ENCODE measurements at places on chromosomes 7 and 10.

- no peak for DNase-seq
Measured at GRCh38 chr7:32594965-32595490, 99.7 kb downstream of the AVL9 start.

DNA sequence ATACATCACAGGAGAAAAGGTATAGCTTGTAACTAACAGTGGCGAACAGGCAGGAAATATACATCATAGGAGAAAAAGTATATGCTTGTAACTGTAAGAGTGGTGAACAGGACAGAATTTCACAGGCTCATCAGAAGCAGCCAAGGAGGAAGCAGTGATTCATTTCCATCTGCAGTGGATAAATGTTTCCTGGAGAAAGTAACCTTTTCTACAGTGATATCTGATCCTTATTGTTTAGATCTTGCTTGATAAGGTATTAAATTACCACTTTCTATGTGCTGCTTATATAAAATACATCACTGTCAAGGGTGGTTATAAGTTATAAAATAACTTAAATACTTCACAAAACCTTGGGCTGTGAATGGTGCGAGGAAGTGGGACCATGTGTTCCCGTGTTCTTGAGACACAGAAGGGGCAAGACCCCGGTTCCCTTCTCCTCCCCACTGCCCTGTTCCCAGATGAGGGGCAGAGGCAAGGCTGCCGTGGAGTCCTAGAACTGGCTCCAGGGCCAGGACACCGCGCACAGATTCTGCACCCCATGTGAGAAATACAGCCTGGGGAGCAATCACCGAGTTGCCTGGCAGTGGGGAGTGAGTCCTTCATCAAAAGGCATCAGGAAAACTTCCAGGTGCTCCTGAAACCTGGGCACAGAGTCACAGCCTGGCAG, 135.2 kb downstream of the DIP2C start:
- no peak for DNase-seq

GRCh38 chr7:25855854-25856782, 295.9 kb upstream of the NFE2L3 start:
- DNase-seq, result no peak

GRCh38 chr10:22342421-22342820, 2.9 kb upstream of the SPAG6 start:
- DNase-seq, result no peak

GRCh38 chr10:23675585-23675984, 236.7 kb downstream of the OTUD1 start:
- DNase-seq, result no peak

- DNase-seq, result no peak
Measured at GRCh38 chr7:101121991-101122932, 4.6 kb upstream of the SERPINE1 start.

DNA sequence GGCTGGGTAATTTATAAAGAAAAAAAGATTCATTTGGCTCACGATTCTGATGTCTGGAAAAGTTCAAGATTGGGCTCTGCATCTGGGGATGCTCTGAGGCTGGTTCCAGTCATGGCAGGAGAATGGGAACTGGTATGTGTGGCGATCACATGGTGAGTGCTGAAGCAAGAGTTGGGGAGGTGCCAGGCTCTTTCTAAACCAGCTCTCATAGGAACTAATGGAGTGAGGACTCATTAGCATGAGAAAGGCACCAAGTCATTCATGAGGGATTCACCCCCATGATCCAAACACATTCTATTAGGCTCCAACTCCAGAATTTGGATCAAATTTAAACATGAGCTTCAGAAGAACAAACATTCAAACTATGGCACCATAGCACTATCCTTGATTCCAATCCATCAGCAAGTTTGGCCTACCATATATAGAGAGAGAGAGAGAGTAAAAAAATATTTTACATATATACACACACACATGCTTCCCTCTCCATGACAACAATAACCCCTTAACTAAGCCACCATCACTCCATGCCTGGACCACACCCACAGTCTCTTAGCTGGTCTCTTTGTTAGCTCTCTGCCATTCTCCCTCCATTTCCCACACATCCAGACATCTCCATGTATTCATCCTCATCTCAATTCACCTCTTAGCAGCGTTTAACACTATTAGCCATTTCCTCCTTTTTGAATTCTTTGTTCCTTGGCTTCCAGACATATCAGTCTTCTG, 57.9 kb downstream of the NPY start:
- DNase-seq, result no peak

DNA sequence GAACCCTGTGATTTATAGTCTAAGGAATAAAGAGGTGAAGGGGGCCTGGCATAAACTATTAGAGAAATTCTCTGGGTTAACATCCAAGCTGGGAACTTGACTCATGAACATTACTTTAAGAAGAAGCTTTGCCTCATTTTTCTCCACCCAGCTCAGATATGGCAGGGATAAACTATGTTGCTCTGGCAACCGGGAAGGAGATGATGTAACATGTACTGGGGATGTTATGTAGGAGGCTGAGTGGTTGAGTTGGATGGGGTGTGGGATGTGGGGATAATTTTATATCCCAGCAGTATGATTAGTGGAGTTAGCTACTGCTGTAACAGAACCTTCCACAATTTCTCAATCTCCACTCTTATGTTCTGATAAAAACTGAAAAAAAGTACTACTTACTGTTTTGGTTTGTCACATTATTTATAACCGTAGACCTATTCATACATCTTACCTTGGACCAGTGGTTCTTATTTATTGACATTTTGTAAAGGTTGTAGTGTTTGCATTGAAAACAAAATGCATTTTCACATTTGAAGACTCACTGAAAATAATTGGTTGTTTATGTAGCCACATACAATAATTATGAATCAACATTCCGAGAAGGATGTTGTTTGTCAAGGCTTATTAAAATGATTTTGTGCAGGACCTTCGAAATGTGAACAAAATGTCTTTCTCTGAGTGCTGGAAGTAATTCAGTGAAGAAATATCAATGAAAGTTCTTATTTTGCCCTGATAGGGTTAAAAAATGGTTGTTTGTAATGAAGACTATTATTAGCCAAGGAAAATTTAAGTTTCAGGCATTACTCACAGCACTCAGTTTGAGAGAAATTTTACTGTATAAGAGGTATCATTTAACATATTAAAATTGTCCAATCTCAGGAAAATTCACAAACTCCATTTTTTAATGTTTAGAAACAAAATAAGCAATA, 1.3 kb downstream of the OR2F2 start:
- DNase-seq, result no peak

- no peak for DNase-seq
Measured at GRCh38 chr7:27130540-27131389, at the start of gene HOXA4. Gene HOXA4 (minus strand): TSS chr7:27130757. CDS start chr7:27130733, 24 bp downstream.

GRCh38 chr10:129892548-129893052, 71.5 kb downstream of the EBF3 start:
- DNase-seq, result no peak

DNA sequence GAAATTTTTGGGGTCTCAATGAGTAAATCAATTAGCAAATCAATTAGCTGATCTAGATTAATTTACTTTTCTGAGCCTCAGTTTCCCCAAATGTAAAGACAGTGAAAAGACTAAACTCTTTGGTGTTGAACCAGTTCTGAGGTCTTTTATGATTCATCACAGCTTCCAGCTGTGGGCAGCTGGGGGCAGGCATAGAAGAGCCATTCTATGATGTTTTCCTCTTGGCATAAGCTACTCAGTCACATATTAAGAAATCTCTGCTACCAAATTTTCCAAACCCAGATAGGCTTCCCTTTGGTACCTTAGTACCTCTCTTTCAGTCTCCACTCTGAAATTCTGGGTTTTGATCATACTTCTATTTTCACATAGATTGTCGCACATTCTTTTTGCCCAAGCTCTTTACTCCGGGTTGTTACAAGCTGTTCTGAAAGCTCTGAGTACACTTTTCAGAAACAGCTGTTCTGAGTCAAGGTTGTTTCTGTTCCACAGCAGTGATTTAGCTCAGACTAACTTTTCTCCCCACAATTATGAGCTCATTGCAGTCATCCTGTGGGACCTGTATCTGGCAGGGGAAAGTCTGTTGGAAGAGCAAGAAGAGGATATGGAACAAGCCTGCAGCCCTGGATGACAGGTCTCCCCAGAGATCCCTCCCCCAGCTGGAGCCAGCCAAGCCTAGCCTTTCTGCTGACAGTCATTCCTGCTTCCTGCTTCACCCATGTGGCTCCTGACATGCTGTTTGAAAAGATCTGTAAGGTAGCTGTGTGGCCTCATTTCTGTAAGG, 599.6 kb upstream of the GHITM start:
- DNase-seq, result no peak

GRCh38 chr7:66267249-66267648, 62.1 kb downstream of the TPST1 start:
- no peak for DNase-seq

DNA sequence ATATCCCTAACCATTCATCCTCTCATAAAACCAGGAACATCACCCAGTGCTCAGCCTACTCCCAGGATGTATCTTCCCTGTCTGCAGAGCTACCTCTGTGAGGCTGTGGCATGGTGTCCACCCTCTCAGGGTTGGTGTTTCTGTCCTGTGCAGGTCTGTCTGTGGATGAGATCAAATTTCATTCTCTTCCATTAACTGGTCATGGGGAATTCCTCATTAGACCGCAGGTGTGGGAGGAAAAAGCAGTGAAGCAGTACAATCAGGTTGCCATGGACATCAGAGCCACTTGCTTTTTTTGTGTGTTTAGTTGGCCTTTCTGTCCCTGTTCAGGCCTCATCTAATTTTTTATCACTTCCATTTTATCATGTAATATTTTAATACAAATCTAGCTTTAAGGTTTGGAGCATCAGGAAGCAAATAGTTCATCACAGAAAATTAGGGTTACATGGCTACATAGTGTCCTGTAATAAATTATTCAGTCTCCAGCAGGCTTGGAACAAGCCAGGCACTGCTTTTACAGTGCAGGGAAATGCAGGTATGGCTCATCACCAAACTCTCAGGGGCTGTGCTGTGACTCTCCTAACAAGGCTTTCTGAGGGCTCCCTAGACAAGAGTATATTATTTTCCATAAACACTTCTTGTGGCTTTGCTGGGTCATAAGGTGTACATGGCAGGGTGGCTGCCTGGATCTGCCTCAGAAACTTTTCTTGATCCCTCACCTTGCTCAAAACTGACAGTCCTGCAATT, 594.9 kb upstream of the IGFBP3 start:
- no peak for DNase-seq

- DNase-seq, result no peak
Measured at GRCh38 chr7:134811765-134812164, 32.3 kb downstream of the CALD1 start.

DNA sequence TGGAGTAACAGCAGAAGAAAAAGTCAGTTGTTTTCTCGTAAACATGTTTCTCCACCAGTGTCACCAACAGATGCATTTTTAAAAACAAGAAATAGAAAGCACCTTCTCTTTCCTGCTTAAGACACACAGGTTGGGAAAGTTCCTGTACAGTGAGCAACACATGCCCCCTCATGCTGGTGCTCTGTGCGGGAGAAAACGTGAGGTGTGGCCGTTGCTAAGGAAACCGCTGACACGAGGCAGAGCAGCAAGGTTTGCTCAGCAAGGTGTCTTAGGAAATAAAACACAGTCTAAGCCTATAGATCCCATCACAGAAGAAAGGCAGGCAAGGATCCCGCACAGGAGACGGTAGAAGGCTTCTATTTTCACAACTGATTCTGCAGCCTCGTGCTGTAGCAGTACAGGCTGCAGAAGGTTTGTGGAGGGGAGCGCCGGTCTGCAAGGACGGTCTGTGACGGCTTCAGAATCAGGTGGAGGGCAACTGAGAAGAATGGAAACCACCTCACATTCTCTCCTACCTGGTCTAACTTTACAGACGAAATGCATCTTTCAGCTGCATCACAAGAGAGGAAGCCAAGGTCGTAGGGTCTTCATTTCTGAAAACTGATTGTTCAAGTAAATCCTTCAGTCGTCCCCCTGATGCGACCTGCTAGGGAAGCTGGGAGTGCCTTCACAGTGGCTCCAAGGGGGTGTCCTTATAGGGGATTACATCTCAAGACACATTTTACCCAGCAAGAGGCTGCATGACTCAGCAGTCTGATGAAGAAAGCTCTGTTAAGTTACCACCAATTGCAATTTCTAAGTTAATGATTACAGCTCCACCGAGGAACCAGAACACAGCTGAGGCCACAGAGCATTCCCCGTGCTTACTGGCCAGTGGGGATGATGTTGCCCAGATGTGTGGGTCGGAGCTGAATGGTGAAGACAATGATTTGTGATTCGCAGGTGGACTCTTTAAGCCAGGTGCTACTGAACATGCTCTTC, 150.7 kb upstream of the KLF14 start:
- no peak for DNase-seq

- no peak for DNase-seq
Measured at GRCh38 chr7:110105840-110106239, 985.1 kb upstream of the LRRN3 start.

DNA sequence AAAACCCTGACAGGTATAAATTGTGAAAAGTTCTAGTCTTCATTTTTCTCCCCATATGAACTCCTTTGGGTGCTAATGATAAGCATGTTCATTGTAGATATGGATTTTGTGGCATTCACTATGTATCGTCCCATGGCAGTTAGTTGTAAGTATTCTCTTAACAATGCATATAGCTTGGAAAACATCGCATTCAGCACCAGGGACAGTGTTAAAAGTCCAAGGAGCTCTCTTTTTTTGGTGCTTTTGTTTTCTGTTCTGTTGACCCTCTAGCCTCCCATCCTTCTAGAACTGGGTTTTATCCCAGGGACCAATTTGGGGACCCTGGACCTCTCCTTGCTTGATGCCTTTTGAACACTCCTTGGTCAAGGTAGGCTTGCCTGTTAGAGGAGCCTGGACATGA, 37.7 kb downstream of the INSYN2A start:
- no peak for DNase-seq

GRCh38 chr10:23379686-23380085, 35.1 kb upstream of the C10orf67 start:
- DNase-seq, result no peak

- DNase-seq, result no peak
Measured at GRCh38 chr10:30454744-30455510, 20.9 kb downstream of the MAP3K8 start.

DNA sequence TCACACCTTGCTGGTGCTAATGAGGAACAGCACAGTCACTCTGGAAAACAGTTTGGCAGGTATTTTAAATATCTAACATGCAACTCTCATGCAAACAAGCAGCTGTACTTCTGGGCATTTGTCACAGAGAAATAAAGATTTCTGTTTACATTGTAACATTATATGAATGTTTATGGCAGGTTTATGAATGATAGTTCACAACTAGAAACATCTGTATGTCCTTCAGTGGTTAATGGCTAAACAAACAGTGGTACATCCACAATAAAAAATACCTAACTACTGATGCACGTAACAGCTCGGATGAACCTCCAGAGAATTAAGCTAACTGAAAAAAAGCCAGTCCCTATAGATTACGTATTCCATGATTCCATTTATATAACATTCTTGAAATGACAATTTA, 109.6 kb downstream of the GPR37 start:
- peak; percentile 70 for DNase-seq

GRCh38 chr10:11727563-11727962, 14.6 kb upstream of the ECHDC3 start:
- DNase-seq, result no peak

DNA sequence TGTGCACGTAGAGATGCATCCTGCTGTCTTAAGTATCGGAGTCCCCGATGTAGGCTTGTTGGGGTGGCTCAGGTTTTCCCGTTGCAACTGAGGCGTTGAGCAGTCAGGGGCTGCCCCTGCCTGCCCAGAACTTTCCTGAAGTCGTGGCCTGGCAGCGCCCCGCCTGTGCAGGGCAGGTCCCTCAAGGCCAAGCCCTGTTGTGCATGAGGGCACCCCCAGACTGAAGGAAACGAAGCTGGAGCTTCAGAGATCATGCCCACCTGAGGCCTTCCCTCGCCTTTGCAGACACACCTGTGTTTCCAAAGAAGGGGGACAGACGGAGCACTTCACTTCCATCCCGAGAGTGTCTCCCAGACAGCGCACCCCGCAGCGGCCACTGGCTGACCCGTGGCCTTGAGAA, 121.1 kb downstream of the NKX6-2 start:
- DNase-seq, result no peak

All from NCI-H187 treated with DMSO at 0.1 percent for 48 hours (cell line).